Fibroblast of skin of scalp (primary cell): ENCODE measurements at places on chromosomes 4 and X.

GRCh38 chr4:67922697-67923096, 38.9 kb upstream of the TMPRSS11D start:
- peak; percentile 1 for DNase-seq

GRCh38 chrX:49850028-49850427, 20.9 kb downstream of the PAGE4 start:
- DNase-seq: no peak

- DNase-seq: no peak
Observed at GRCh38 chr4:48267574-48267973, 2.1 kb downstream of the TEC start.

DNA sequence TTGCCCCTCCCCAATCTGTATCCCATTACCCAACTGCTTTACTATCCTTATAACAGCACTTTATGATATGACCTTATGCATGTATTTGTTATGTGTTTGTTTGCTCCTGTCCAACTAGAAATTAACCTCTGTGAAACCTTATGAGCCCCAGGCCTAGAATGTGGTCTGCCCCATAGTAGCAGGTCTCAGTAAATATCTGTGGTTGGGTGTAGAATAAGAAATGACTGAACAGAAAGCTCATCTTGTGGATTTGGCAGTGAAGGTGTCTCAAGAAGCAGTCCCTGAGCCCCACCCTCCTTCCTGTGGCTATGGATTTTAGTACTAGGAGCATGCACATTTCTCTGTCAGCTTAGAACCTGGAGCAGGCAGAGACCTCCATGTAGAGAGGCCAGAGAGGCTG, 229.0 kb upstream of the LCORL start:
- DNase-seq: no peak

DNA sequence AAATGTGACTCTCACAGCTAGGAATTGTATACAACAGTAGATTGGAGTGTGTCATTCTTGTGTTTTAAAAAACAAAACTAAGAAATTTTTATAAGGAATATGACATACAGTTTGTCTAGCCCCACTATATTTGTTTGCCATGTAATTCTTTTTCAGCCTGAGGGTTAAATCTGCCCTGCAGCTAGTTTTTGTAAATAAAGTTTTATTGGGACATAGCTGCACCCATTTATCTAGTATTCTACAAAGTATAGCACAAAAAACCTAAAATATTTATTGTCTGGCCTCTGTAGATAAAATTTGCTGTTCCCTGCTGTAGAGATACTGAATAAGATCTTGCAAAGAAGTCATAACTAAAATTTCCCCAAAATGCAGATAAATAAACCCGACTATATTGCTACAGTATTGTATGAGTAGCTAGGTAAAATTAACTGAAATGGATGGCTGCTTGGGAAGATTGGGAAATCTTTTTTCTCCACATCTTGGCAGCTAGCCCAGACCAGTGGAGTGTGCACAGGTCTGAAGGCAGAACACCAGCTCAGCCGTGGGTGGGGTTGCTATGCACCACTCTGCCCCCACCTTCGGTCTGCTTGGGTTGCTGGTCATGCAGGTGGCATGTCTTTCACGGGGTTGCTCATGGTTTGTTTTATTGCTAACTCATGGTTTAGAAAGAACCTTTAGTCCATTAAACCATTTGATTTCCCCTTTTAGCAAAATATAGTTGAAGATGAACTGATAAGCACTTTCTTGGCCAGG, 127.9 kb downstream of the KLHL8 start:
- DNase-seq: no peak

DNA sequence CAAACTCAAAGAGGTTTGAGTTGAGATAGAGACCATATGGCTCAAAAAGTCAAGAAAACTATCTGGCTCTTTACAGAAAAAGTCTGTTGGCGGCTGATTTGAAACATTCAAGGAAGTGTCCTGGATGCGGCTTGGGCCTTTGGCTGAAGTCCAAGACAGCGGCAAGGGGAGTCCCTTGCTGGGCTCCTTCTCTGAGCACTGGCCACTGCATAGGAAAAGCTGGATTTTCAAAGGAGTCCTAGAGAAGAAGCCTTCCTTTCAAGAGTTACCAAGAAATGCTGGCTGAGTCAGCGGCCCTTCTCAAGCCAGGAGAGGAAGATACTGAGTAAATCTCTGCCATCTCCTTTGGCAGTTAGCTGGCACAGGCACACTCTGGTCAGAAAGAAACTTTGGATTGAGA, 12.1 kb downstream of the APLN start:
- DNase-seq: no peak
